ENCODE measurements at places on chromosomes 4 and X.

- DNase-seq = no peak
Measured at GRCh38 chr4:70734168-70734954, 12.6 kb downstream of the RUFY3 start.

GRCh38 chr4:150817017-150817416 is 198.1 kb downstream of the LRBA start:
- DNase-seq = no peak

DNA sequence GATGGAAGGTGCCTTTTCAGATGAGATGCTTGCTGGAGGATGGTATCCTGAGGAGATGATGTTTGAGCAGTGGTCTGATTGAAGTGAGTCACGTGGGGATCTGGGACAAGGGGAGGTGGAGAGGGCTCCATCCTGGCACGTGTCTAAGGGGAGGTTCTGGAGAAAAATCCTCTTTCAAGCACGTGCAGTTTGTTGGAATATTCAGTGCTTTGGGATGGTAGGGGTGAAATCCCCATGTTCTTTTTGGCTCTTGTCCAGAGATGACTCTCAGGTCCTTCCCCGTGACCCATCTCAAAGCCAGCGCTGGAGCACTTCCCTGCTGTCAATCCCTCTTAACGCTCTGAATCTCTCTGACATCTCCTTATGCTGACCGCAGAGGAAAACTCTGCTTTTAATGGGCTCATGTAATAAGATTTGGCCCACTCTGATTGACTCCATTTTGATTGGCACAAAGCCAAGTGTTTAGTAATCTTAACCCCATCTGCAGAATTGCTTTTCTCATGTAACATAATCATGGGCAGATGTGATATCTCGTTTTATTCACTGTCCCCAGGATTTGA is 10.8 kb upstream of the KLKB1 start:
- no peak for DNase-seq

GRCh38 chr4:28488021-28488420 is 1627.4 kb downstream of the STIM2 start:
- no peak for DNase-seq

- DNase-seq = no peak
Measured at GRCh38 chr4:121510341-121510874, 129.6 kb upstream of the QRFPR start.

DNA sequence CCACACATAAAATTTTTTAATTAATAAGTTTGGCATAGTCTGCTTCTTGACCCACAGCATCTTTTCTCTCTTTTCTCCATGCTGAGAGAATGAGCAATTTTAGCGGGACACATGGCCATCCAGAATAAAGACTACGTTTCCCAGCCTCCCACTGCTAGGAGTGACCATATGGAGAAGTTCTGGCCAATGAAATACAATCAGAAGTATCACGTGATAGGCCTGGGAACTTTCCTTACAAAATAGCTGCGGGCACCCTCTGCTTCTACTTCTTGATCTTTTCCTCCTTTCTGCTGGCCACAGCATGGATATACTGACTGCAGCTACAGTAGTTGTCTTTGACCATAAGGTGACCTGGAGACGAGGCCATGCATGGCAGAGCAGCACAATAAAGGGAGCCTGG is 348.0 kb downstream of the BCOR start:
- DNase-seq = peak; percentile 60

- no peak for DNase-seq
Measured at GRCh38 chrX:7889680-7890079, 37.5 kb downstream of the PNPLA4 start.

- no peak for DNase-seq
Measured at GRCh38 chrX:123330229-123330942, 146.3 kb downstream of the GRIA3 start.

DNA sequence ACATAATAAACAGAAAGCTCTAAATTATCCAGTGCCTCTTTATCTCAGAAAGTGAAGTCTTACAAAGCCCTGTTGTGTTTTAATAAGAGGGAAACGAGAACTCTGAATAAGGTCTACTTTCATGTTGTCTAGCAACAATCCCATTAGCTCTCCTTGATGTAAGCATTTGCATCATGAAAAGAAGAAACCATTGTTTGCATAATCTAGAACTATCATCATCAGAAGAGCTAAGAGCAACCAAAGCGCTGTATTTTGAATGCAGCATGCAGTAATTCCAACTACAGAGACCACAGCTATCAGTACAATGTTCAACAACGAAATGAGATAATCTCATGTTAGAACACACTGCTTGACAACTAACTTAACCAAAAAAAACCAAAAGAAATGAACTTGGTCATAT is 257.1 kb downstream of the CAMK2D start:
- no peak for DNase-seq

DNA sequence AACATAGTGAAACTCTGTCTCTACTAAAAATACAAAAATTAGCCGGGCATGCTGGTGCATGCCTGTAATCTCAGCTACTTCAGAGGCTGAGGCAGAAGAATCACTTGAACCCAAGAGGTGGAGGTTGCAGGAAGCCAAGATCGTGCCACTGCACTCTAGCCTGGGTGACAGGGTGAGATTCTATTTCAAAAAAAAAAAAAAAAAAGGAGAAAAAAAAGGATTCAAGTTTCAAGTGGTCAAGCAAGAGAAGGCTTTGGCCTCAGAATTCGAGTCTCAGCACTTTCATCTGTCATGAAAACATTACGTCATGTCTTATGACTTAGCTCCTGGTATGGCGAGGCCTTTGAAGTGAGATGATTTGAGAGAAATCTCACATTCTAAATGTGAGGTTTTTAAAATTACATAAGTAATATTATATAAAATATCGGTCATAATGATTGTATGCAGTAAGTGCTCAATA is 21.2 kb upstream of the DHRSX start:
- no peak for DNase-seq

DNA sequence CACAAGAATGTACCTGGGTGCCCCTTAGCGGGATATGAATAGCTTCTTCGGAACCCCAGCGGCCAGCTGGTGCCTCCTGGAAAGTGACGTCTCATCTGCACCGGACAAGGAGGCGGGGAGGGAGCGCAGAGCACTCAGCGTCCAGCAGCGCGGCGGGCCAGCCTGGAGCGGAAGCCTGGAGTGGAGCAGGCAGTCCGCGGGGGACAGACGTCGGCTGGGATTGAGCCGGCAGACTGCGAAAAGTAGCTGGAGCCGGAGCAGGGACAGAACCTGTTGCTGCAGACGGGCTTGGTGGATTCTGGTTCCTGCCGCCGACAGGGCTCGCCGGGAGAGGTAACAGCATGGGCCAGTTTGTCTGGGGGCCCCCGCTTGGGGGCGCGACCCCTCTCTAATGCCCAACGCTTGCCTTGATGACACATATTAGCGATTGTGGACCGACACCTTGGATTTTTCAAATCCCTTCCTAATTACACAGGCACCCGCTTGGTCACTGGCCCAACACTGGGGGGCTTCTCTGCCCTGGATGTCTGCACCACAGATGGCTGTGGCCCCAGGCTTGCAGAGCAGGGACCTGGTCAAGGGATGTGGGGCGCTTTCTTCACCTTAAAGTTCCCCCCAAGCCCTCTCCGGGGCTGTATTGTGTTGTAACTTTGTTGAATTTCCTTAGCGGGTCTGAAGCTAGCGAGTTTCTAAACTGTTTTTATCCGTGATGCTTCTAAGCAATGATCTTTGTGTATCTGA is at the start of gene NPFFR2:
Gene NPFFR2, plus strand, starts transcription at position 133 of the 741 bp plus-strand sequence. CDS start 96,592 bp downstream, outside the sequence.
- peak; percentile 87 for DNase-seq

DNA sequence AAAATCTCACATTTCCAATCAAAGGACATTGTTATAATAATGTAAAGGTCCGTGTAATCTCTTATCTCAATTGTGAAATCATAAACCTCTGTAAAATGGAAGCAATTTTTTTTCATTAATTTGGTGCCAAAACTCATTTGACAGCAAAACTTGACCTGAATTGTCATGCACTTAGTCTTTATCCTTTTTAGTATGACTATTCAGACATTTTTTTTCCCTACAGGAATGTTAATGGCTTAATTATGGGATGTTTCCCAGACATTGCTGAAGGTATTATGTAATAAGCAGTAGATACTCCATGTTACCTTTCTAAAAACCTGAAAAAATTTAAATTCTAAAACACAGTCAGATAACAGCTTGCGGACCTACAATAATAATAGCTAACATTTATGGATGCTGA is 228.9 kb downstream of the LHFPL1 start:
- no peak for DNase-seq

- DNase-seq = peak; percentile 43
Measured at GRCh38 chr4:7805533-7806337, 133.9 kb downstream of the AFAP1 start.

DNA sequence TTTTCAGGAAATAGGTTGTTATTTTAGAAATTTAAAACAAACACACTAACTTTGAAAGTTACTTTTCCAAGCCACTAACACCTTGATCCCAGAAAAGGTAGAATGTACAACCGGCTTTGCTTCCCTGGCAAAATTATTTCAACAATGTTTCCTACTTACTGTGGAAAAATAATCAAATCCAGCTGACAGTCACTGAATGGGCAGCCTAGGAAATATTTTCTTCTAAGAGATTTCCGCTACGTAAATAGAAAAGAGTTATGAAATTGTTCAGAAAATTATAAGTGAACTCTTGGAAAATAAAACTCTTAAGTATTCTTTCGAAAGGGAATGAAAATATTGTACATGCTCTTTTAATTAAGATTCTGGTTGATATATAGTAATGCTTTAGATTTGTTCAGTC is 195.7 kb downstream of the GASK1B start:
- DNase-seq = no peak

DNA sequence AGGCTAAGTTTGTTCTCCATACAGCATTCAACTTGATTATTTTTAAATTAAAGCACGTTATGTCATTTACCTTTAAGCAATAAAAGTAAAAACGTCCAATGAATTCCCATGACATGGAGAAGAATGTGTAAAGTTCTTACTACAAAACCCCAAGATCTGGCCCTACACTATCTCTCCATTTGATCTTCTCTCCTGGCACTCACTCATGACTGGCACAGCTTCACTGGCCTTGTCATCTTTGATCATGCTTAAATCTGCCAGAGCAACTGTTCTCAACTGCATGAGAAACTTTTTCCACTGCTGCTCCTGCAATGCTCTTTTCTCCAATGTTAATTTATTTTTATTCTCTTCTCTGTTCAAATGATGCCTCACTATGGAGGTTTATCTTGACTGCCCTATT is 1109.0 kb upstream of the IGFBP7 start:
- DNase-seq = no peak

GRCh38 chr4:43990551-43990950 is 458.1 kb downstream of the KCTD8 start:
- DNase-seq = no peak

GRCh38 chr4:84001876-84002569 is 466.1 kb downstream of the GPAT3 start:
- no peak for DNase-seq

DNA sequence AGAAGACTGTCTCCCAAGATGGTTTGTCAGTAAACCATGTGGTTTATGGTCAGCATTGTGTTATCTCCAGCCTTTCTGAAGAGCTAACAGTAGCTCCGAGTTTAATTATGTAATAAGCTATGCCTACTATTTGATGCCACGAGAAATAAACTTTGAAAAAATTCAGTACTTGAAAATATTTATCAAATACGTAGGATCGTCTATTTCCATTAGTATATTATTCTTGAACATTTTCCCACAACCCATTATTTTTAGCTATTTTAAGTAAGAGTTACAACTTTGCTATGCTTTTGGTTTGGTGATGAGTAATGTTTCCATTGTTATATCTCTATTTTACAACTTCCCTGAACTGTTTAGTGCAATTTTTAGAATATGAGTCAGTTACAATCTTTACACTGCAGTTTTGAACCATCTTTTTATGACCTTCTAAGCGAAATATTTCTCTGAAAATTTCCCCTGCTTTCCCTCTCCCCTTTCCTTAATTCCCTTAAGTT is 44.5 kb upstream of the TRIM2 start:
- no peak for DNase-seq

GRCh38 chr4:184188443-184189400 is 29.0 kb downstream of the ENPP6 start:
- DNase-seq = no peak

- no peak for DNase-seq
Measured at GRCh38 chr4:115723621-115724020, 610.2 kb upstream of the NDST4 start.

- DNase-seq = peak; percentile 50
Measured at GRCh38 chrX:97159916-97160800, 276.4 kb downstream of the RPA4 start.

DNA sequence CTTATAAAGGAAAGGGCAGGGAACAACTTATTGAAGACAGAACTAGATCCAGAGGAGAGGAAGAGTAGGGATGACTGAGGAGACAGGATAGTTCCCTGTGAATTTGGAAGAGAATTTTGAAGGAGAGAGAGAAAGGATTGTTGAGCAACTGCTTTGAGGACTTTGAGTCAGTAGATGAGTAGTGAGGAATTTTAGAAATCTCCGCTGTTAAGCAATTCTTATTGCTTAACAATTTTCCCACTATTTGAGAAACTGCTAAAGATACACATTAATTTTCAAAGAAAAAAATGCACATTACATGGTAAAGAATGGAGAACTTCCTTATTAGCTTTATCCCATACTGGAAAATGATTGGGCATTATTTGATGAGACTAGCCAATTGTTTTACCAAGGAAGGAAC is 116.3 kb upstream of the NRK start:
- DNase-seq = no peak

DNA sequence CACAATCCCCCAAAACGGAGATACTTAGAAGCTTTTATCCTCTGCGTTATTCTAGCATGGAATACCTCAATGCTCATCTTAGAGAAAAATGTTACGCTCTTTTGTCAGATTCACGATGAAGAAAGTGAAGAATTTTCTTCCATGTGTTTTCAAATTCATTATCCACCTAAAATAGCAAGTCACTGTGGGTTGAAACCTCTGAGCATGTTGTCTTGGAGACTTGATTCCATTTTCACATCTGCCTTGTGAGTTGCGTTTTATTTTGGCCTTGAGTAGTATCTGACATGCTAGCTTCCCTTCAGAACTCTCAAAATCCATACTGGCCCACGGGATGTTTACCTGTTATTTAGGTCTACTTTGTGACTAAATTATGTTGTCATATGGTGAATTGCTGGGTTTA is 66.3 kb downstream of the C4orf46 start:
- no peak for DNase-seq

GRCh38 chr4:35772291-35772690 is 472.0 kb downstream of the ARAP2 start:
- DNase-seq = no peak

DNA sequence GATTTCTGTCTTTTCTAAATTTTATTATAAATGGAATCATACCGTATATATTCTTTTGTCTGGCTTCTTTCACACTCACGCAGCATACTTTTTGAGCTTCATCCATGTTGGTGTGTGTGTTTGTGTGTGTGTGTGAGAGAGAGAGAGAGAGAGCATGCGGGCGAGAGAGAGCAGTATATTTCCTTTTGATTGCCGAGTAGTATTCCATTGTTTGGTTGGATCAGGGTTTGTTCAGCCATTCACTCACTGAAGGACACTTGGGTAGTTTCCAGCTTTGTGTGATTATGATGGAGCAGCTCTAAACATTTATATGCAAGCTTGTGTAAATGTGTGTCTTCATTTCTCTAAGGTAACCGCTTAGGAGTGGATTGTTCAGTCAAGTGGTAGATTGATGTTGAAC is 3.1 kb upstream of the L1CAM start:
- DNase-seq = no peak

- no peak for DNase-seq
Measured at GRCh38 chrX:136165406-136165805, 18.1 kb downstream of the FHL1 start.
